ENCODE measurements at places on chromosomes 7 and 10.

DNA sequence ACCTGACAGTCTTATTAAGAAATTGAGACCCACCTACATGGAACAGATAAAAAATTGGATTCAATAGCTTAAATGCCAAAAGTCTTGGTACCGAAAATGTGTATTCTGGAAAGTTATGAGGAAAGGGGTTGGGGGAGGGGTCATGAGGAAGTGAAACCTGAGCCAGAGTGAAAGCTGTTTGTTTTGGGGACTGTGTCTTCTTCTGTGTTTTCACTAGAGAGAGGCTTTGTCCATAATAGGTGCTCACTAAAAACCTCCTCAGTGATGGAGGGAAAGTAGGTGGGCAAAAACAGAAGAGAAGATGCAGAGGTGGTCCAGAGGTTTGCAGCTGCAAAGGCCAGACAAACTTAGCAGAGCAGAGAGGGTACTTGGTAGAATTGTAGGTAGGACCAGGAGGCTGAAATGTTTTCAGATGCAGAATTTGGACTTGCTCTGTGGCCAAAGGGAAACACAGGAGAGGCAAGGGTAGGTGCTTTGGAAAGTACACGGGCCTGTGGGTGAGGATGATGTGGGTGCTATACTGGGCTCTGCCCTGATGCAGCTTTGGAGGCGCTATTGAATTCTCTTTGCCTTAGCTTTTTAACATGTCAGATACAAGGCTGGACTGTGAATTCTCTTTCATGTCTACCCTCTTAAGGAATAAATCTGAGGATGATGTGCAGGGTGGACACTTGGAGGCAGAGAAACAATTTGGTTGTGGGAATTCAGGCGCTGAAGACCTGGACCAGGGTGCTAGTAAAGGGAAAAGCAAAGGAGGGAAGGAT is 254.6 kb downstream of the PTEN start:
- no peak for DNase-seq

GRCh38 chr10:78416031-78417011 is 382.7 kb downstream of the RPS24 start:
- no peak for DNase-seq

DNA sequence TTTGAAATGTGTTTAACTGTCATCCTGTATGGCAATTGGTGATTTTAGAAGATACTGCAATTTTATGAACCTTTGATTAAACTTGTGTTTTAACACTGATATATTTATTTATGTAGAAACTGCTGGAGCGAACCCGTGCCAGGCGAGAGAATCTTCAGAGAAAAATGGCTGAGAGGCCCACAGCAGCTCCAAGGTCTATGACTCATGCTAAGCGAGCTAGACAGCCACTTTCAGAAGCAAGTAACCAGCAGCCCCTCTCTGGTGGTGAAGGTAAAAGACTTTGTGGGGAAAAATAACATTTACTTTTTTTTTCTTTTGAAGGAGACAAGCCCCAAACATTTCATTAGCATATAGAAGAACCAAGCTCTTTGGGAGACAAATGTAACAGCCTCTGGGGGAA is 6.5 kb downstream of the ANLN start:
- no peak for DNase-seq

GRCh38 chr7:134068670-134069069 is 58.5 kb upstream of the LRGUK start:
- DNase-seq, result no peak

GRCh38 chr7:36308031-36308430 is 81.6 kb upstream of the ANLN start:
- DNase-seq, result no peak

- no peak for DNase-seq
Observed at GRCh38 chr7:104973909-104974415, 40.0 kb upstream of the KMT2E start.

DNA sequence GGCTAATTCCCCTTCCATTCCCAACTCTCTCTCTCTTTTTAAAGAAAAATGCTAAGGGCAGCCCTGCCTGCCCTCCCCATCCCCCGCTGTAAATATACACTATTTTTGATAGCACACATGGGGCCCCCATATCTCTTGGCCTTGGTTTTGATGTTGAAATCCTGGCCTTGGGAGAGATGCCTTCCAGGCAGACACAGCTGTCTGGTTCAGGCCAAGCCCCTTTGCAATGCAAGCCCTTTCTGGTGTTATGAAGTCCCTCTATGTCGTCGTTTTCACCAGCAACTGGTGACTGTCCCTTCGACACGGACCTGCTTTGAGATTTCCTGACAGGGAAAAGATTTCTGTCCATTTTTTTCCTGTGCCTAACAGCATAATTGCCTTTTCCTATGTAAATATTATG is 3.0 kb downstream of the ADRA2A start:
- no peak for DNase-seq

DNA sequence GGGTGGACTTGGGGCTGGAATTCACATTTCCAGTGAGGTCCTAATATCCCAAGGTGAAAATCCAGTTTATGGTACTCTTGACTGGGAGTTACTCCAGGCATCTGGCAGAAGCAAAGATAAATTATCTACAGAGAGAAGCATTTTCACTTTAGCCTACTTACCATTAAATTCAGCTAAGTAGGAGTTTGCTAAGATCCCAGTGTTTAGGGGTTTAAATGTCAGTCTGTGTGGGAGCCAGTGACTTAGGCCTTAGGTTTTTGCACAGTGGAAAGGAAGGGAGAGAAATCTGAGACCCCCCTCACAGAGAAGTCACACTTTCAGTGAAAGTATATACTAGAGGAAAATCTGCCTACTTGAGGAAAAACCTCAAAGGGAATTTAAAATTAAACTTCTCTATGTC is 134.2 kb downstream of the IQUB start:
- no peak for DNase-seq

DNA sequence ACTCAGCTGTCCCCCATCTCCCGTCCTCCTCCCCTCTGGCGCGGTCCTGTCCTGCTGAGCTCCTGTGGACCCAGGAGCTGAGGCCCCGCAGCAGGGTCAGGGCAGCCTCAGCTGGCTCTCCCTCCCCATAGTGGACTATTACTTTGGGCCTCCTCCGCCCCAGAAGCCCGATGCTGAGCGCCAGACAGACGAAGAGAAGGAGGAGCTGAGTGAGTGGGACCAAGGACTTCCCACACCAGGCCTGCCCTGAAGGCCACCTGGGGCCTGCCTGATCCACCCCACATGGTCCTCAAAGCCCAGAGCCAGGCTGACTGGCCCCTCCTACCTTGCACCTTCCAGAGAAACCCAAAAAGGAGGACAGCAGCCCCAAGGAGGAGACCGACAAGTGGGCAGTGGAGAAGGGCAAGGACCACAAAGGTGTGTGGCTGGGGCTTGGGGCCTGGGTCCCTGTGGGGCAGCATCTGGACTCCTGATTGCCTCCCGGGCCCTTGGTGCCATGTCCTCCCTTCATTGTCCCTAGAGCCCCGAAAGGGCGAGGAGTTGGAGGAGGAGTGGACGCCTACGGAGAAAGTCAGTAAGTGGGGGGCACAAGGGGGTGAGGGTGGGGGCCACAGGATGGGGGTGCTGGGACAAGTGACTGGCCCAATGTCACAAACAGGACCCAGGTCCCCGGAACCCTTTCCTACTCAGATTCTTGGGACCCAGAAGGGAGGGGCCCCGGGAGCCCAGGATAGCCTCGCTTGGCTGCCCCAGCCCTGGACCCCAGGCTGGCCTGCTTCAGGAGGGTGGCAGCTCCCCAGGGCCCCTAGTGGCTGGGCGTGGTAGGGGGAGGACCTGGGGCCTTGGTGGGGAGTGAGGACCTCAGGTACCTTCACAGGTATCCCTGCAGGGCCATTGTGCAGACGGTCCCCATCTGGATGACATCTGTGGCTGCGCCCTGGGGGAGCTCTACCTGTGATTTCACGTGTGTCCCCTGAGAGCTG is 4.9 kb downstream of the AEBP1 start:
- DNase-seq, result no peak

- DNase-seq, result no peak
Observed at GRCh38 chr7:22194658-22195273, 162.2 kb downstream of the RAPGEF5 start.

- no peak for DNase-seq
Observed at GRCh38 chr10:116719804-116720203, 22.6 kb downstream of the HSPA12A start.

DNA sequence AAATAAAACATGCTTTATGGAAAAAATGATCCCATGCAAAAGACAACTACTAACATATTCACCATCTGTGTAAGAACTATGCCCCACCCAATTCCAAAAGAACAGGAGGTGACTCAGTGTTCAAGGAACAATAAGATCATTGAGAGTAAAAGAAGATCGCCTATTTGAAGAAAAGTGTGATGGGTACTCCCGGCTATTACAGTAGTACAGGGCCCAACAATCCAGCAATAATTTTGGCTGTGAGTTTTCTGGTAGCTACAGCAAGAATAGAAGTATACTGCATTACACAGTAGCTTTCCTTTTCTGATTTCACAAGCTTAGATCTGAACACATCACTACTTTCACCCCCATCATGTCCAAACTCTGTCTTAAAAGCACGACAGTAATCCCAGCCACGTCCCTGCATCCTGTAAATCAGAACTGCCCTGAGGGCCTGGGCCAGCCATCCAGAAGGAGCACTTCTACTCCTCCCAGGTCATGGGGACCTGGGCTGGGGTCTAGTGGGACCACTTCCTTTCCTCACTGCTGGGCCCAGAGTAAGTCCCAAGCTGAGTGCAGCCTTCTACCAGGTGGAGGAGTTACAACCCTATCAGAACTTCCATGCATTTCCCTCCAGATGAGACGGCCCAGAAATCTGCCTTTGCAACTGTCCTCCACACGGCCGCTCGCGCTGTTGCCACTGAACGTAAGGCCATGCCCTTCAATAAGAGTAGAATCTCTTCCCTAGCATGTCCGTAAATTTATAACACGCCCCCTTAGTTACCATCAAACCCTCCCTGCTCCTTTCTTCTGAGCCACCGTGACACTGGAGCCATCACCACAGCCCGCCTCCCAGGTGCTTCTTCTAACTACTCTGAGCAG is 7.9 kb downstream of the ESYT2 start:
- DNase-seq, result no peak

- no peak for DNase-seq
Observed at GRCh38 chr7:111887734-111888133, 318.5 kb downstream of the DOCK4 start.

- no peak for DNase-seq
Observed at GRCh38 chr10:91891125-91892001, 17.9 kb downstream of the FGFBP3 start.

DNA sequence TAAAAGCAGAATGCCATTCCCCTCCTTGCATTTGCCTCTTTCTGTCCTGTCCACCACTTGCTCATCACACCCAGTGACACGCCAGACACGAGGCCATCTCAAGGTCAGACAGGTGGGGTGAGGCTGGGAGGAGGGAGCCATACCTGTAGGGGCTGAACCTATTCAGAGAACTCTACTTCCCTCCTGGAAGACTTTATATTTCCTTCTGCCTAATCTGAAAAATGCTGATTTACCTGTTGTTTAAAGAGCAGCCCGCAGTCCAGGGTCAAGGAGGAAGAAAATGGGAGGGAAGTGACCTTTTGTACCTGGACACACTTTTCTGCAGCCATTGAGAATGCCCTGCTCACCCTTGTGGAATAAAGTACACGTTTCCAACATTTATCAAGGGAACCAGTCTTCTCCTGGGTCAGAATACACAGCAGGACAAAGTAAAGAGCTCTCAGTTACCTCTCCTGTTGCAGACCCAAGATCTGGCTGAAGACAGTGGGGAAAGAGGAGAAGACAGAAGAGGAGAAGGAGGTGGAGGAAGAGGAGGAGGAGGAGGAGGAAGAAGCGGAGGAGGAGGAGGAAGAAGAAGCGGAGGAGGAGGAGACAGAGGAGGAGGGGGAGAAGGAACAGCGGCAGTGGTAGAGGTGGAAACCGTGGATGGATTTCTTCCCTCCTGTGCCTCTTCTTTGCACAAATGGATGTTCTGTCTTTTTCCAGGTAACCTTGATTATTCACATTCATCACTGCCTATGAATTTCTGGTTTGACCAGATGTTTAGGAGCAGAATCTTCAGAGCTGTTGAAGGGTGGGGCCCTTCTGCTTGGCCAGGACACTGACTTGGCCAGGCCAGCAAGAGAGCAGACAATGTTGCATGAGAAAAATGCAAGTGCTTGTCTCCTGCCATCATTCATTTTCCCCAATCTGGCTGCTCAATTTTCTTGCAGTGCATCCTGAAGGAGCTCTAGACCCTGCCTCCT is 1.2 kb upstream of the BLNK start:
- DNase-seq, result no peak

- DNase-seq, result no peak
Observed at GRCh38 chr10:99807786-99808185, 25.3 kb downstream of the ABCC2 start.

GRCh38 chr10:132078746-132079345 is 13.1 kb downstream of the JAKMIP3 start:
- DNase-seq, result no peak

- no peak for DNase-seq
Observed at GRCh38 chr7:95376632-95377400, 19.4 kb downstream of the PON3 start.

GRCh38 chr10:96511044-96511945 is 2.4 kb downstream of the TLL2 start:
- no peak for DNase-seq

DNA sequence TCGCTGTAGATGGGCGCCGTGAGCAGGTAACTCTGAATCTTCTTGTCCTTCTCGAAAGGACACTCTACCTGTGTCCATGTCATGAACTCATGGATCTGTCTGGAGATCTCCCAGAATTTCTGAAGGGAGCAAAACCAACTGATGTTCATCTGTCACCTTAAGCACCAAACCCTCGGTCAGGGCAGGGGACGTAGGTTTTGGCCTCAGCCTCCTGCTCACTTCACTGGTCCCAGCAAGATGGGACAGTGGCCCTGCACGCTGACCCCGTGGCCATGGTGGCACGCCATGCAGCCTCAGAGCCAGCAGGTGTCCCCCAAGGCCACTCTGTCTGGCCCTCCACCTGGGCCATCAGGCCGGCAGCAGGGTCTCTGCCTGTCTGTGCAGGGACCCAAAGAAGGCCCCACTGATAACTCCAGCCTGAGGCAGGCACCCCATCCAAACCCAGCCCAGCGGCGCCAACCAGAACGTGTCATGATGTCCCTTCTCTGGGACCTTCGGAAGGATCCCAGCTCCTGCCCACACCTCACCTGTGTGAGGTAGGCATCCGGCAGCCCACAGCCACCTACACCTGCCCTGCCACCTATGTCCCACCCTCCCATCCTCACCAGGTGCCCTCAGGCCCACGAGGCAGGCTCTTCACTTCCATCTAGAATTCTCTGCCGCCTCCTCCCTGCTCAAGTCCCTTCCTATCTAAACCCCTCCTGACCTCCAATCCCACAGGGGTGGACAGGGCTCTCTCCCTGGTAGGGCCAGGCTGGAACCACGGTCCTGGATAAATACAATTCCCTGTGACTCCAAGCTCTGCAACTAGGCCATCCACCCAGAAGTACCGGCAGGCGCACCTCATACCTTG is 59.0 kb downstream of the CSGALNACT2 start:
- no peak for DNase-seq

GRCh38 chr10:74213571-74214162 is 62.6 kb downstream of the ADK start:
- DNase-seq, result peak; percentile 22
